ENCODE measurements at places on chromosomes 3 and 15. TPM values are rescaled to one million over a fixed set of nuclear protein-coding genes. Genes with fewer than 3 reads are reported as not detected.

Gene CYP1A2
- not detected for total RNA-seq

Gene KNG1
- not detected for total RNA-seq

Gene FOXB1
- total RNA-seq: not detected

Gene APPL1
- total RNA-seq: 63.9 TPM

Gene TMCC1
- total RNA-seq: 25.0 TPM

Gene CACNA2D2
- not detected for total RNA-seq

Gene GOLGA8G
- not detected for total RNA-seq

Gene CELF6
- 0.36 TPM for total RNA-seq

Gene ZNF639
- total RNA-seq: 51.8 TPM

Gene SNX33
- total RNA-seq: 39.8 TPM

Gene TEX9
- total RNA-seq: 12.7 TPM

Gene GADL1
- not detected for total RNA-seq

Gene ZBBX
- not detected for total RNA-seq

Gene CHRNA5
- 0.36 TPM for total RNA-seq

Gene XPC
- 52.1 TPM for total RNA-seq

Gene GABRR3
- not detected for total RNA-seq

Gene CHRD
- 0.29 TPM for total RNA-seq

Gene CIP2A
- total RNA-seq: 6.9 TPM

Gene POLG
- total RNA-seq: 61.2 TPM

Gene CMTM8
- 1.4 TPM for total RNA-seq

Gene SLITRK3
- total RNA-seq: not detected

Gene GREM1
- 457 TPM for total RNA-seq

Gene GABRB3
- under 0.01 TPM for total RNA-seq

Gene ABHD6
- total RNA-seq: 5.1 TPM

Gene KLF15
- 4.4 TPM for total RNA-seq

Gene CRBN
- 62.5 TPM for total RNA-seq

Gene ST8SIA2
- 0.29 TPM for total RNA-seq

Gene TMC3
- total RNA-seq: not detected

Gene DUOX2
- under 0.01 TPM for total RNA-seq

Gene IMPG2
- total RNA-seq: 0.36 TPM

Gene TBCCD1
- 20.0 TPM for total RNA-seq

Gene ITGA11
- total RNA-seq: 697 TPM

Gene GRM7
- total RNA-seq: not detected

Gene SCN11A
- under 0.01 TPM for total RNA-seq
